ENCODE measurements at places on chromosomes 11 and 22. TPM values are rescaled to one million over a fixed set of nuclear protein-coding genes. Genes with fewer than 3 reads are reported as not detected.
A peak's percentile ranks its signal among the peaks of the same experiment; 100 is the strongest.

- peak; percentile 90 for DNase-seq
These were observed at the start of the genes POLR2L and TSPAN4 for GRCh38 chr11:842370-843002. Gene POLR2L, minus strand, starts transcription at chr11:842529. Its CDS starts 21 bp downstream, at chr11:842508. Gene TSPAN4, plus strand, starts transcription at chr11:842852. Its CDS starts 7,453 bp downstream, at chr11:850305.

DDI1 gene
- not detected for total RNA-seq

DNA sequence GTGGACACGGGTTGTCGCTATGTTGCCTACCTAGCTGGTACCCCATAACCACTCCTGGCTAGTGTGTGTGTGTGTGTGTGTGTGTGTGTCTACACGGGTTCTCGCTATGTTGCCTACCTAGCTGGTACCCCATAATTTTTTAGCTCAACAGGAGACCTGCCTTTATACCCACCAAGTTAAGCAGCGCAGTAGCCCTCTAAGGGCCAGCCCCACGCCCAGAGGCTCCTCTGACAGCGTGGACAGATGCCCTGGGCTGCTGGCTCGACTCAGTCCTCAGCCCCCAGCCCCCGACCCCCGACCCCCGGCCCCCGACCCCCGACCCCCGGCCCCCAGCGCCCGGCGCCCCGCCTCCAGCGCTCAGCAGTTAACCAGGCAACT is 351 bp upstream of the AKIP1 start:
- no peak for DNase-seq

GRCh38 chr11:35260342-35260985 is 121.5 kb downstream of the CD44 start:
- DNase-seq = no peak

KCNJ11 gene
- 0.70 TPM for total RNA-seq

GRCh38 chr11:65077451-65077850 is 6.4 kb downstream of the CDCA5 start:
- DNase-seq = no peak

CASP5 gene
- total RNA-seq = not detected

- no peak for DNase-seq
These were observed 3.6 kb downstream of the HPS4 start for GRCh38 chr22:26479792-26480610.

- DNase-seq = no peak
These were observed 9.0 kb downstream of the FAM118A start for GRCh38 chr22:45318558-45319323.

- DNase-seq = no peak
These were observed 78.5 kb downstream of the TMEM135 start for GRCh38 chr11:87116185-87116584.

DNA sequence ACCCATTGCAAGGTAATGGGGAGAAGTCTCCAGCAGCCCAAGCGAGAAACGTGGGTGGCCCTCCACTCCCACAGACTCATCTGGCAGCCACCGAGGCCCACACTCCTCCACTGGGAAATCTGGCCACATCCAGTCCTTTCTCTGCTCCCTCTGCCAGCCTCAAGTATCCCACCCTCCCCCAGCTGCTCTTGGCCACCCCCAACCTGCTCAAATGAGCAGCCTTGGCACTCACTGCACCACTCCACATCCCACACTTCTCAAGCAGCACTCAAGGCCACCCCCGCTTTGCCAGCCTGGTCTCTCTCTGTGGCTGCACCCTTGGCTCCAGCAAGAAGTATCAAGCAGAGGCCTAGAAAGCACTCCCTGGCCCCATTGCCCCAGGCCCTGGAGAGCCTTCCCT is 28.2 kb downstream of the SLC22A12 start:
- no peak for DNase-seq

SVIP gene
- 21.0 TPM for total RNA-seq

- DNase-seq = peak; percentile 13
These were observed 14.9 kb downstream of the ZNF74 start for GRCh38 chr22:20408891-20409290.

DNA sequence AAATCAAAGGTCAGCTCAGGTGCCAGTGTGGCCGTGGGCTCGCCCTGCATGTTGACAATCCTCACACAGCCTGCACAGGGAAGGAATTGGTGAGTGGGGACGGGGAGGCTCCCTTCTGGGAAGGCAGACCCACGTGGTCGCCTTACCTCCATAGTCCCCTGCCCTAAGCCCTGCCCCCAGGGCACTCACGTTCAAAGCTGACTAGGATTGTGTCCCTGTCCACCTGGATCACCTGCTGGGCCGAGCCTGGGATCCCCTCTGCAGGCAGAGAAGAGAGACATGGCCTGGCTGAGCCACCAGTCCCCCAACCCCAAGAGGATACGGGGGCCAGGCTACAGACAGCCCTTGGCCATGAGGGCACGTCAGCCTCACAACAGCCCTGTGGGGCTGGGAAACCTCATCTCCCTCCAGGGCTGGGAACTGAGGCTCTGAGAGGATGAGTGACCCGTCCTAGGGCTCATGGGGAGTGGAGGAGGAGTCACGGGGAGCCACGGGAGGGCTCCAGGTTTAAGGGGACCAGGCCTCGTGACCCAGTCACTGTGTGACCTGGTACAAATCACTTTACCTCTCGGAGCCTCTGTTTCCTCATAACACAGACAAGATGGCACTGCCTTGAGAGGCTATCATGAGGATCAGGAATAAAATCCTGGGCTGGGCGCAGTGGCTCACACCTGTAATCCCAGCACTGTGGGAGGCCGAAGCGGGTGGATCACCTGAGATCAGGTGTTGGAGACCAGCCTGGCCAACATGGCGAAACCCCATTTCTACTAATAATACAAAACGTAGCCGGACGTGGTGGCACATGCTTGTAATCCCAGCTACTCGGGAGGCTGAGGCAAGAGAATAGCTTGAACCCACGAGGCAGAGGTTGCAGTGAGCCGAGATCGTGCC is 12.1 kb upstream of the SF1 start:
- no peak for DNase-seq

GRCh38 chr11:660681-661444 is 23.8 kb downstream of the DRD4 start:
- no peak for DNase-seq

MRPL11 gene
- 47.0 TPM for total RNA-seq

- no peak for DNase-seq
These were observed 503.2 kb upstream of the B3GAT1 start for GRCh38 chr11:134915212-134915611.

GRCh38 chr22:37018815-37019308 is 385 bp downstream of the TST start:
- DNase-seq = peak; percentile 65

GLYATL1 gene
- 2.4 TPM for total RNA-seq

GRCh38 chr11:133937468-133937867 is 19.3 kb downstream of the IGSF9B start:
- no peak for DNase-seq

DDX25 gene
- not detected for total RNA-seq

GRCh38 chr11:10567446-10567845 is 1.0 kb downstream of the LYVE1 start:
- no peak for DNase-seq

LMO2 gene
- total RNA-seq = 14.0 TPM

ELMOD1 gene
- 0.39 TPM for total RNA-seq

KCNQ1 gene
- total RNA-seq = 63.0 TPM

DNA sequence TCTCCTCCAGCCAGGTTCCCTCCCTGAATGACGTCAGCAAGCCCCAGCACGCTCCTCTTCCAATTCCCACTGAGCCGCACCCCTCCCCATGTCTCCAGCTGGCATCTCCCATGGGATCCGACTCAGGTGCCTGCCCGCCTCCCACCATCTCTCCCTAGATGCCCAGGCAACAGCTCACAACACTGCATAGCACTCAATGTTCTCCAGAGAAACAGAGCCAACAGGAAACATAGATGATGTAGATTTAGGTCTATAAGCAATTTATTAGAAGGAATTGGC is 532.3 kb downstream of the BRD1 start:
- DNase-seq = peak; percentile 25

OR52H1 gene
- 0.73 TPM for total RNA-seq

OR2D2 gene
- total RNA-seq = 1.0 TPM

CDON gene
- 7.4 TPM for total RNA-seq

MS4A4E gene
- total RNA-seq = 4.7 TPM

DNA sequence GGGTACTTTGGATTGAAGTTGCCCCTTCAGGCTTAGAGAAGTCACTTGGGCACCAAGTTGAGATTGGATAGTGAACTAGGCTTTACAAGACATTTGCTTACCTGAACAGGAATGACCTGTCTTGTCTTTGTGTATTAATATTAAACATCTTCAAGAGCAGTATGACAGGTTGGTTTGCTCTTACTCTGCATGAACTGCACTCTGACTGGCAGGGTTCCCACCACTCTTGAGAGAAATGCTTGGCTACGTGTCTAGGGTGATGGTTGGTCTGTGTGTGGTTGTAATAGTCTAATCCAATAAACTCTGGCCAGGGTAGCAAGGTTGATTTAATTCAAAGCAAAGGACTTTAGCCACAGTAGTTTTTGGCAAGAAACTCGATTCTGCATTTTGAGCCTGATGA is 20.1 kb upstream of the SPTBN2 start:
- DNase-seq = no peak

- no peak for DNase-seq
These were observed 4.8 kb downstream of the CLCF1 start for GRCh38 chr11:67368621-67369020.

TRIM49D2 gene
- total RNA-seq = not detected

GRCh38 chr11:126607776-126608541 is 252.5 kb downstream of the ST3GAL4 start:
- no peak for DNase-seq

GRCh38 chr11:8138526-8138925 is 30.3 kb downstream of the RIC3 start:
- no peak for DNase-seq

DNA sequence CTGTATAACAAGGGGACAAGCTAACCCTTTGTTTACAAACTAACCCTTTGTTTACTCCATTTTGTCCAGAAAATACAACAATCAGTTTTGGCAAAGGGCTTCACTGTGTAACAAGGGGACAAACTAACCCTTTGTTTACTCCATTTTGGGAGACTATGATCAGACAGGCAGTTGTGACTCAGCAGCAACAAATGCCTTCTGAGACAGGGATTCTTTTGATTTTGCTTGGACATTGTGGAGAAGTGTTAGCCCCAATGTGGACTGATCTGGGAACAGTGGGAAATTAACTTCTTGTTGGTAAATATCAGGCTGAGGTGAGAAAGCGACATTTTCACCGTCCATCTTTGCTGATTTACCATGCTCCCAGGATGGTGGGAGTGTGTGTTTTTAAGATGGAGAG is 983 bp downstream of the EHF start:
- no peak for DNase-seq

P2RX6 gene
- total RNA-seq = 5.7 TPM

GRCh38 chr11:94218372-94218771 is 86.0 kb upstream of the IZUMO1R start:
- DNase-seq = no peak

RTN4RL2 gene
- 1.5 TPM for total RNA-seq

- no peak for DNase-seq
These were observed 1.4 kb upstream of the AP5B1 start for GRCh38 chr11:65781962-65782815.

LIF gene
- total RNA-seq = 2.1 TPM

- no peak for DNase-seq
These were observed 24.1 kb downstream of the GRAMD1B start for GRCh38 chr11:123454060-123454651.

DNA sequence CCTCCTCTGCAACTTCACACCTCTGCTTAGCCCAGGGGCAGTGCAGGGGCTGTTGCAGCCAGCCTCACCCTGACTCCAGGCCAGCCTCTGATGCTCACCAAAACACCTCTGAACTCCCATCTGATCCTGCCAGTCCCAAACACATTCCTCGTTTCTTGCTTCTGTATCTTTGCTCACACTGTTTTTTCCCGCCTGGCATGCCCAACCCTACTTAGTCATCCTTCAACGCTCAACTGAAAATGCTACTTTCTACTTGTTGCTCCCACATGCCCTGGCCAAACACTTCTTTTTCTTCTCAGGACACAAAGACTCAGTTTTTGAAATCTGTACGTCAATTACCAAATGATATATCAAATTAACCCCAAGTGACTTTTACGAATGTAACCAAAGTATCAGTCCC is 140.8 kb upstream of the ZBED5 start:
- no peak for DNase-seq

CYB561A3 gene
- 48.4 TPM for total RNA-seq

DNA sequence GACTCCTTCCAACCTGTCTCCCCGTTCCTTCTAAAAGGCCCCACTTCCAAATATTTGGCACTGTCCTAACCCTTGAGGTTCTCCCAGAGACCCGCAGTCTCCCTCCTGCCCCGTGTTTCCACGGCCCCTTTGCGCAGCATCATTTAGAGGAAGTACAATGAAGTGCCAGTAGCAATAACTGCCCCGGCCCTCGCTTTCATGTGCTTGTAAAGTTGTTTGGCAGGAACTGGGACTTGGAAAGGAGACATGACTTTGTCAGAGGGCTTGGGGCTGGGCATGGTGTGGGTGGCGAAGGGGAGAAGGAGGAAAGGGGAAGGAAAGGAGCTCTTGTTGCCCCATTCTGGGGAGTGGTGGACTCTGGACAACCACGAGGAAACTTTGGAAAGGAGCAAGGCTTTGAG is 2.6 kb downstream of the CD44 start:
- DNase-seq = peak; percentile 74

DNA sequence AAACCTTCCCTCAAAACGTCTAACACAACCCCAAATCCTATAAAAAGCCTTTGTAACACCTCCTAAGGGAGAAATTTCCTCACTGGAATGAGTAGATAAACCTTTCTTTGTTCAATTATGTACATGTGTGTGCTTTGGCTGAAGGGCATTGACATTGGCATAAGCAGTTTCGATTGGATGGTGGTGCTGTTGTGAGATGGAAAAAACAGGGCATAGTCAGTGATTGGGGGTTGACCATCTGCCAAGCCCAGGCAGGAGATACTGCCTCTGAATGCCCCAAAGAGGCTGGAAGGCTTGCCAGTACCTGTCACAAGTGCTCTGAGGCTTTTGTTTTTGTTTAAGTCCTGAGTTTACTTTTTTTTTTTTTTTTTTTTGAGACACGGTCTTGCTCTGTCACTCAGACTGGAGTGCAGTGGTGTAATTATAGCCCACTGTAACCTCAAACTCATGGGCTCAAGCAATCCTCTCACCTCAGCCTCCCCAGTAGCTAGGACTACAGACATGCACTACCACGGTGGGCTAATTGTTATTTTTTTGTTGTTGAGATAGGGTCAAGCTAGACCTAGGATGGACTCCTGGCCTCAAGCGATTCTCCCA is 1.2 kb upstream of the CCDC117 start:
- DNase-seq = no peak

- no peak for DNase-seq
These were observed 7.8 kb upstream of the NAA40 start for GRCh38 chr11:63931045-63931444.

DNA sequence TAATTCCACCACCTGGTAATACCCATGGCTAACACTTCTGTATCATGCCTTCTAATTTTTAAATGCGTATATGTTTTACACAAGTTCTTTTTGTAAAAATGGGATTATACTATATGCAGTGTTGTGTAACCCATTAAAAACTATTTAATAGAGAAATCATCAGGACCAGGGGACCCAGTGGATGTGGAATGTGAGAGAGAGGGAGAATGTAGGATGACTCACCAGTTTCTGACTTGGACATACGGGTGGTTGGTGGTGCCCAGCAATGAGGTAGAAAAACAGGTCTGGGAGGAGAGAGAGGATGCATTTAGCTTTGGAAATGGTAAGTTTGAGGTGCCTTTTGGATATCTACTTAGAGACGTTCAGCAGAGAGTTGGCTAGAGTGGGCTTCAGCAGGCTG is 112.0 kb upstream of the TBCEL start:
- no peak for DNase-seq

All from ureter (tissue), 1 donor.